ENCODE measurements at places on chromosomes 3 and 15.

GRCh38 chr3:132772252-132772651 is 50.0 kb upstream of the NPHP3 start:
- no peak for DNase-seq

DNA sequence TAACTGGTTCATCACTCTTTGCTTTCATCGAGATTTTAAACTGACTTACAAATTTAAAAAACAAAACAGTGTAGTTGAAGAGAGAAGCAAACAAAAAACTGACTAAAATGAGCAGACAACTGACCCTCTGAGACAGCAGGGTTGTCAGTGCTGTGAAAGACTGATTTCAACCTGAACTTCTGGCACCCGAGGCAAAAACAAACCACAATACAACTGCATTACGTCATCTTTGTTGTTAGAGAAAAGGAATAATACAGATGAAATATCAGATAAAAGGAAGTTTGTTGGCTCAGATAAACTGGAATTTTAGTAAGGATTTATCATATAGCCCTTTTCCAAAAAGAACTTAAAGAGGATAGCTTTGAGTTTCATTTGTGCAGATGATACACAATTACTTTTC is 51.1 kb downstream of the PARP15 start:
- no peak for DNase-seq

- no peak for DNase-seq
Observed at GRCh38 chr3:172311217-172311616, 137.0 kb downstream of the GHSR start.

DNA sequence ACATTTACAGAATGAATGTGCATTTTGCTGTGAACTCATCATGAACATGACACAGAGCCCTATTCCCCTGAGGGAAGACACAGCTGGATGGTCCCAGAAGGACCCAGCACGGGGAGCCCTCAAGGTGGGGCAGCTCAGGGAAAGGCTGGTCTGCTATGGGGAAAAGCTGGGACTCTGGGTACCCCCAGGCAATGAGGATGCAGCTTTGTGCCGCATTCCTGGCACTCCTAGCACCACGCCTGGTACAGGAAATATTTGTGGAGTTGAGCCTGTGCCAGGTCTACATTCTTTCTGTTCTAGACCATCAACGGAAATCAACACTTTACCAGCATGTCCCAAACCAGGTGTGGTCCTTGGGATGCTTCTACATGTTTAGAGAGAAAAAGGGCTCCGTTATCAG is 74.0 kb downstream of the SRGAP3 start:
- no peak for DNase-seq

- DNase-seq: no peak
Observed at GRCh38 chr15:89447676-89448075, 48.7 kb downstream of the RHCG start.

DNA sequence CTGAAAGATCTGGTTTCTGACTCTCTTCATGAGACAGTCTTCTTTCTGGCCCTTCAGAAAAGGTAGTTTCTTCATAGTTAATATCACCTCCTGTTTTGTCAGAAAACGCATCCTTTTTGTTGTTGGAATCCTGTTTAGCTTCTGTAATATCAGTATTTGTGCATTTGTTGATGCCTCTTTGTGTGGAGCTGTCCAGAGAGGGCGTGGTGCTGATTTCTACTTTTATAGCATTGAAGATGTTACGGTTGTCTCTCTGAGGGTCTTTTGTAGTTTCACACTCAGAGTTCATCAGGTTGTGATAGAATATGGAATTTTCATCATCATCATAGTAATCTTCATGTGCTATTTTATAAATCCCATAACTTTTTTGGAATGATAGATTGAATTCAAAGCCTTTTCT is 8.9 kb downstream of the GPR149 start:
- no peak for DNase-seq

GRCh38 chr3:151351219-151351618 is 21.9 kb upstream of the P2RY13 start:
- DNase-seq: no peak

- no peak for DNase-seq
Observed at GRCh38 chr15:79365765-79366164, 54.9 kb downstream of the TMED3 start.

DNA sequence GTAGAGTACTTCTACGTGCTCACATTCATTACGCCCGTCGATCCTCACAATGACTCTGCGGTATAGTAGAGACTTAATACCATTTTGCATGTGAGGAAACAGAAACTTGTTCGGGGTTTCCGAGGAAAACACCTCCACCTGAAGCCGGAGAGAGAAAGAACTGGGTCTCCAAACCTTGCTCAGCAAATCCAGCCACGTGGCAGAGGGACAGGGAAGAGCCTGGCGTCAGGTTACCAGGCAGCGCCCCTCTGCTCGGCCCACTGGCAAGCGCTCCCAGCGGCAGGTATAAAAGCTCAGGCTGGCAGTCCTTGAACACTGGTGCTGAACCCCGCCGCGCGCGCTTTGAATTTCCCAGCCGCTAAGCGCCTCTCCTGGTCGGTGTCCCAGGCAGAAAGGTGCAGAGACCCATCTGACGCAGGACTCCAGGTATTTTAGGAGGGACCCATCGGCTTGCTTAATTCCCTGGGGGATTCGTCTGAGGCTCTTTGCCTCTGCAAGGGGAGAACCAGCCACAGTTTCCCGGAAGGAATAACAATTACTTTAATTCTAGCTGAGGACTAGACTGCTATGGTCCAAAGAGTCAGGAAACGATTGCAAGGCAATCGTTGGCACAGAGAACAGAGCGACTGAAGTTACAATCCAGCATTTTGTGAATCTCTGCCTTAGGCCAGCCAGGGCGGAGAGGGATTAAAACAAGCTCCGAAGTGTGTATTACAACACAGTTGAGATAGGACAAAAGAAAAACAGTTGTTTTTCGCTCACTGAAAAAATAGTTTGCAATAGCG is at the start of gene C2CD4A:
TSS of gene C2CD4A (plus strand) at position 315 of the 785 bp plus-strand sequence. CDS start 637 bp downstream, outside the sequence.
- peak; percentile 70 for DNase-seq

DNA sequence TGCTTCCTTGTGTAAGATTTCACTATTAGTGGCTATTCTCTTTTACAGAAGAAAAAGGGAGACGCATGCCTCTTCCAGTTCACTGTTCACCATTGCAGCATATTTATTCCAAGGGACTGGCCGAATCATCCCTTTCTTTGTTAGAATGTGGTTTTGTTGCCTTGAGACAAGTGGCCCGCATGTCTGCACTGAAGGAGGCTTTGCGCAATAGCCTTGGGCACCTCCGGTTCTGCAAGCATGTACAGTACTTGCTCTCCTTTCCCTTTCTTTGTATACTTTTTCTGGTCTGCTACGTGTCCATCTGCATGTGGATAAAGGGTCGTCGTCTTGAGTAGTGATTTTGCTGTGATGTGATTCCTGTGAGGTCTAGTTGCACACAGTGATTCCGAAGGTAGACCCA is 43.0 kb downstream of the FLNB start:
- DNase-seq: no peak

- no peak for DNase-seq
Observed at GRCh38 chr3:56196700-56197099, 271.6 kb downstream of the ERC2 start.

DNA sequence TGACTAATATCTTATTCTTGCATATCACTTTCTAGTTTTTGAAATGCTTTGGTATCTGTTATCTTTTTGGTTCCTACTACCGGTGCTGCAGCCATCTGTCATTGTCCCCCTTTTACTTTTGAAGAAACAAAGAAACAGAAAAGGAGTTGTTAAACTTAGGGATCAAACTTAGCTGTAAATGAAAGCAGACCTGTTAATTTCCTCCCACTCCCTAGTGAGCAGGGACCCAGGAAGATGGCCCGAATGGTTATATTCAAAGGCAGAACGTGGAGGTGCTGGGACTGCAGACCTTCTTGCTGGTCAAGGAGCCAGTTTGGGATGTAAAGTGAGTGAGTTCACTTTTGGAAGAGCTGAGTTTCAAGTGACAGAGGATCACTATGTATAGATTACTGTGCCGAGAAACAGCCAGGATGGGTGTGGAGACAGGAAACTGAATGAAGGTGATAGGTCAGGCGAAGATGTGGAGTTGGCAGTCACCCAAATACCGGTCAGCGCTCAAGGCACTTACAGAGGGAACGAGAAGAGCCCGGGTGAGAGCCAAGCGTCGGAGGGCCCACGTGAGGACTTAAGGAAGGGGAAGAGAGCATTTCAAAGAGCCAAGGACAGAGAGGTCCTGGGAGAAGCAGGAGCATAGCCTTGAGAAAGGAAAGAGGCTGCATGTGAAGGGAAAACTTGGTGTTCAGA is 20.1 kb downstream of the KBTBD8 start:
- DNase-seq: no peak

- no peak for DNase-seq
Observed at GRCh38 chr3:133361011-133361410, 38.8 kb upstream of the BFSP2 start.

GRCh38 chr3:66484106-66484844 is 16.5 kb downstream of the LRIG1 start:
- no peak for DNase-seq

DNA sequence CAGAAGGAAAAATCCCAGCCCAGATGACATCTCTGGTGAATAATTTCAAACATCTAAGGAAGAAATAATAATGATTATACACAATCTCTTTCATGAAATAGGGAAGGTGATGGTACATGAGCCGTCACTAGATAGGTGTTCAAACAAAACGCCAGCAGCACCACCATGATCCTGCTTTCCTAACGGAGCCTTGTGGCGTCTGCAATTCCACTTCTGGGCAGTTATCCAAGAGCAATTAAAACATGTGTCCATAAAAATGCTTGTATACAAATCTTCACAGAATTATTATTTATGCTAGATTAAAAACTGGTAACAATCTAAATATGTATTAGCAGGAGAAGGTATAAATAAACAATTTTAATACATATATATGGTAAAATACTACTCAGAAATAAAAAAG is 33.7 kb downstream of the RTP4 start:
- DNase-seq: no peak

DNA sequence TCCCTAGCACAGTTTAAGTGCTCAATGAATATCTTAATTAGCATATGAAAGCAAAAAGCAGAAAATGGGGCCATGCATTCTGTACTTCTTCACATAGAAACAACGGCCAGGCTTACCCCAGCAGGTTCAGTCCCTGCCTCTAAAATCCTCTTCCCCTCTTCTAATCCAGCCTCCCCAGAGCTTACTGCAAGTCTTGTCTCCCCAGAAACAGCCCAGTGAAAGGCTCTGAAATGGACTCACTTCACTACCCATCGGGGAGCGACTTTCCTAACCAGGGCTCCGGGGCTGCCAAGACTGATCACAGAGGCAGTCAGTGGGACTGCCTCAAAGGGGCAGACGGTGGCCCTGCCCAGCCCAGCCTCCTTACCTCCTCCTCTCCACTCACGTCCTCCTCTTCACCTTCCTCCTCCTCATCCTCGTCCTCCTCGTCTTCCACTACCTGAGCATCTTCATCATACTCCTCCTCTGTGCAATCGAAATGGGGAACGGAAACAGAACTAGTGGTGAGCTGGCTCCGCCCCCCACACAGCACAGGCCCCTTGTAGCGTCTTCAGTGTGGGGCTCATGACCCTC is 38.0 kb downstream of the ANP32A start:
- DNase-seq: no peak

- no peak for DNase-seq
Observed at GRCh38 chr3:3101660-3102458, 8.3 kb downstream of the IL5RA start.

GRCh38 chr15:37028625-37029296 is 71.6 kb downstream of the MEIS2 start:
- no peak for DNase-seq

DNA sequence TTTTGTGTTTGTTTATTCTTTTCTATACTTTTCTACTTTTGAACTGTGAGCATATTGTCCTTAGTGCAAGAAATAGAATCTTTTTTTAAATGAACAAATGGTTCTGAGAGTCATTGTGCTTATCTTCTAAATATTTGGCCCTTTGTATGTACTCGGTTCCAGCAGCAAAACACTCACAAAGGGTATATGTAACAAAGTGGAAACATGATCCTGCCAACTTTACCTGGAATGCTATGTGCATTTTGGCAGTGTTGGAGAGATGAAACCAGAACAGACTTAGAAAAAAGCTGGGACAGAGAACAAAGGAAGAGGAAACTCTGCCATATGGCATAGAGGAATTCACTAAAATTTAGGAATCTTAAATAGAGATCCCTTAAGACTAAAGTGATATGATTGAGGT is 150.1 kb downstream of the FGF12 start:
- DNase-seq: no peak

DNA sequence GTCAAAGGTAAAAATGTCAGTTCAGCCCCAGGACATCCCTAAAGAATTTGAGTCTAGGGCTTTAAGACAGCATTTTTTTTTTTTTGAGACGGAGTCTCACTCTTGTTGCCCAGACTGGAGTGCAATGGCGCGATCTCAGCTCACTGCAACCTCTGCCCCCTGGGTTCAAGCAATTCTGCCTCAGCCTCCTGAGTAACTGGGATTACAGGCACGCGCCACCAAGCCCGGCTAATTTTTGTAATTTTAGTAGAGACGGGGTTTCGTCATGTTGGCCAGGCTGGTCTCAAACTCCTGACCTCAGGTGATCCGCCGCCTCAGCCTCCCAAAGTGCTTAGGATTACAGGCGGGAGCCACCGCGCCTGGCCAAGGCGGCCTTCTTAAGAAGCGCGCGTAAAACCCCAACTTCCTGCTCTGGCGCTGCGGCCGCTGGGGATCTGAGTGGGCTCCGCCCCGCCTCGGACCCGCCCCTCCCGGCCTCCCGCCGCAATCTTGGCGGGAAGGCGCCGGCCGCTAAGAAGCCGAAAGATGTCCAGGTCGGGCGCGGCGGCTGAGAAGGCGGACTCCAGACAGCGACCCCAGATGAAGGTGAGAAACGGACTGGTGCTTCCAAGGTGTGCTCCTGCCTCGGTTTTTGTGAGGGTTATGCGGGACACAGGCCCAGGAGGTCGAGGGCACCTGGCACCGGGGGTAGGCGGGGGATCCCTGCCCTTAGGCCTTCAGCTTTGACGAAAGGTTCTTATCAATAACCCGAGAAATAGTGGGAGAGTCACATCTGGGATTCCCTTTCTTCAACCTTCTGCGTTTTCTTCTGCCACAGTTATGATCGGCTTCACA is at the start of gene WDR76:
TSS of gene WDR76 (plus strand) at position 495 of the 834 bp plus-strand sequence. CDS start at position 526, 31 bp downstream.
- DNase-seq: no peak

DNA sequence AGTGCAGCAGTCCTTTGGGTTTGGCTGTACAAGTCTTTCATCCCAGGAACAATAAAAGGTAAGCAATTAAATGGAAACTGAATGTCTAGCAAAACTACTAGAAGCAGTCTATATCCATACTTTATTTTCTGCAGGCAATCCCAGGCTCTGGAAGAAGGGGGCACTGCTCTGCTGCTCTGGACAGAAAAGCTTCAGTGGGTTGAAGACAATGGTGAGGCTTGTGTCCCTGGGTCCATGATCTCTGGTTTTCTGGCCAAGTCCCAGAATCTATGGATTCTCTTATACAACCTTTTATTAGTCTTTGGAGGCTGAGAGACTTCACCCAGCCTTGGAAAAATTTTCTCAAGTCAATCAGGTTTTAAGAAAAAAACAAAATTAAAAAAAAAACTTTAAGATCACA is 35.6 kb downstream of the SCAP start:
- DNase-seq: no peak

Measured in NCI-H2081 treated with DMSO at 0.1 percent for 48 hours (cell line).